ENCODE measurements at places on chromosomes 6 and 20.

DNA sequence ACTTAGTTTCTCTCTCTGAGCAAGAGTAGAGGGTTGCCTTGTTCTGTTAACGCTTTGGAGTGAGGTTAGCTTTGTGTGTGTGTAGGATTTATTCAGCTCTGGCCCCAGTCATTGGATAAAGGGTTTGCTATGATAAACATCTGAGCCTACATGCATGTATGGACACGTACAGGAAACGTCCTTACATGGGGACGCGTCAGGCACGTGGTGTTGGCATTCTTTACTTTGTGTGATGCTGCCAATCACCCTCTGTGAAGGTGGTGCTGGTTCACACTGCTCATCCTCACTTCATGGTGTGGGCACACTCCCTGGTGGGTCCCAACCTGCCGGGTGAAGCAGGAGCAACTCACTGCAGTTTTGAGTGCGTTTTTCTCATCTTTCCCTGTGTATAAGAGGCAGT lies 53.4 kb upstream of the CD93 start:
- peak; percentile 85 for DNase-seq

DNA sequence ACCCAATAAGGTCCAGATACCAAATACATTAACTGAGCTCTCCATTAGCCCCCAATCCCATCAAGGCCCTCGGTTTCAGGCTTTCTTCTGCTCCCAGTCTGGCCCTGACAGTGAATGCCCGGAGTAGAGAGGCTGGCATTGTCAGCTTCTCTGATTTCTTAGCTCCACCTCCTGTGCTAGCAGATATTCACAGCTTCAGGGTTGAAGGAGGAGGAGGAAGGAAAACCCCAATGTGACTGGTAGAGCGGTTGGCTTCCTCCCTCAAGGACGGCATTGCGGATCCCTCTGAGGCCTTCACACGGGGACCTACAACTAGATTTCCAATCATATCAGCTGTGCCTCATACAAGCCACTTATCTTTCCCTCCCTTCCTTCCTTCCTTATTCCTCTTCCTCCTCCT lies 164.1 kb upstream of the SYNDIG1 start:
- no peak for DNase-seq

DNA sequence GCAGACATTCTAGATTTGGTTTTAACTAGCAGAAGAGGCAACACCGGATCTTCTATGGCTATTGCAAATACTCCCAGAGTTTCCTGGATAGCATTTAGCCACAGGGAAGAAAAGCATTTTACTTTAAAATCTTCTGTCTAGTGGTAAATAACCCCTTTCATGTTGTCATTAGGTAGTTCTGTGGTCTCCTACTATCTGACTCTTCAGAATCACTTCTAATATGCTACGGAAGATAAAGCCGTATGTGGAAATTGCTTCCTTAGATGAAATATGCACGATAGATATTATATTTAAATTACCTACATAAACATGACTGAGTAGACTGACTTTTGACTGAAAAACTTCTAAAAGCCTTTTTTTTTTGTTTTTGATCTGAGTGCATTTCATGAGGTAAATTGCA lies 759 bp downstream of the CRISP3 start:
- DNase-seq: no peak

GRCh38 chr20:3887876-3888620 lies 1.1 kb upstream of the PANK2 start:
- DNase-seq: no peak

DNA sequence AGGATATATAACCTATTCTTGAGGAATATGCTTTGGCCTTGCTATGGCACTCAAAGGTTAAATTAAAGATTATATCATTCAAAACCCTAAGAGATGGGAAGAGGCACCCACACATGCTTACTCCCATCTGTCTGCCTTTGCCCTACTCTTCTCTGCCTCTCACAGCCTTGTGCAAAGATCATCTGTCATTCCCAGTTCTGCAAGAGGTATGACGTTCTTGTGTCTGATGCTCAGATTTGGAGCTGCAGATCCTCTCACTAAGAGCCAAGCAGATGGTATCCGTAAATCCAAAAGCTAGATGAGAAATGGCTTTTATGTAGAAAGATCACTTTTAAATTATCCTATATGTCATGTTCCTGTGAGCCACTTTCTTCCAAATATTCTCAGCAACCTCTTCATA lies 112.0 kb downstream of the GPR63 start:
- DNase-seq: no peak

- peak; percentile 15 for DNase-seq
Measured at GRCh38 chr6:28496099-28496779, 19.4 kb downstream of the GPX6 start.

- no peak for DNase-seq
Measured at GRCh38 chr6:162271922-162272321, 455.6 kb downstream of the PRKN start.

GRCh38 chr6:41671376-41671775 lies 33.1 kb downstream of the MDFI start:
- no peak for DNase-seq

DNA sequence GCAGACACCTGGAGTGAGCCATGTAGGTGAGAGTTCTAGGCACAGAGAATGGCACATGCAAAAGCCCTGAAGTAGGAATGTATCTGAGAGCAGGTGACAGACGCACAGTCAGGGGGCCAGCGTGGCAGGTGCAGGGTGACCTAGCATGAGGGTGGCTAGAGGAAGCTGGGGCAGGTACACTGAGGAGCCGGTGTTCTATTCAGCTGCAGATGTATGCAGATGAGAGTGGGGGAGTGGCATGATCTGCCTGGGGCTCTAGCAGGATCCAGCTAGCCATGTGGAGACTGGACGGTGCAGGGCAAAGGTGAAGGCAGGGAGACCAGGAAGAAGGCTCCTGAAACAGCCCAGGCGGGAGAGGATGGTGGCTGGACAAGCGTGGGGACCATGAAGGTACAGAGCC lies 10.7 kb downstream of the PEDS1 start:
- no peak for DNase-seq

- DNase-seq: no peak
Measured at GRCh38 chr20:59752704-59753460, 148.5 kb downstream of the PHACTR3 start.

DNA sequence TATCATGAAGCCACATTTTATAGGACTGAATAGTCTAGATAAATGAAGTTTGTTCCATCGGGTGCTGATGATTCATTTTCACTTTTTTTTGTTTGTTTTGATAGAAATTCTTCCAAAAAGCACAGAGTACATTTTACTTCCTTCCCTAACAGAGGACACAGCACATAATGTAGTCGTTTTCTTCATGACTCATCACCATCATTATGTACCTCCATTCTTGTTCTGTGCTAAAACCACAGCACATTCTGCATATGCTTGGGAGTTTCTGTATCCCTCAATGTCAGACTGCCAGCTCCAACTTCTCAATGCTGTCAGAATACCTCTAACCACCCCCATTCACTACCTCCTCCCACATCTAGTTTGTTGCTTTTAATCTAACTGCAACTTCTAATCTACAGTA lies 1004.9 kb upstream of the ADGRB3 start:
- DNase-seq: no peak

DNA sequence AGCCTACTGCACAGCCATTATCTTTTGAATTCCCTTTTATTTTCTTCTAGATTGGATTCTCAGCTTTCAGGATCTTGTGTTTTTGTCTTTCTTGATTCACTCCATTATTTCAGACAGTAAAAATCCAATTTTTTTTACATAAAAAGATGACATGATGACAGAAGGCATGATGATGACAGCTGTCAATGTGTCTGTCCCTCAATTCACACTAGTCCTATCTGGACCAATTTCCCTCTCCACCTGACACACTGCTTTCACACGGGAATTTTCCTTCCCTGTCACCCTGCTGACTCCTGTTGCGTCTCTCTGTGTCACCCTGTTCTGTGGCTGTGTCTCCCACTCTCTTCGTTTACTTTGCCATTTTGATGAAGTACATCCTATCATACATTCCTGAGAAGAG lies 73.6 kb downstream of the KHDC1L start:
- DNase-seq: no peak

DNA sequence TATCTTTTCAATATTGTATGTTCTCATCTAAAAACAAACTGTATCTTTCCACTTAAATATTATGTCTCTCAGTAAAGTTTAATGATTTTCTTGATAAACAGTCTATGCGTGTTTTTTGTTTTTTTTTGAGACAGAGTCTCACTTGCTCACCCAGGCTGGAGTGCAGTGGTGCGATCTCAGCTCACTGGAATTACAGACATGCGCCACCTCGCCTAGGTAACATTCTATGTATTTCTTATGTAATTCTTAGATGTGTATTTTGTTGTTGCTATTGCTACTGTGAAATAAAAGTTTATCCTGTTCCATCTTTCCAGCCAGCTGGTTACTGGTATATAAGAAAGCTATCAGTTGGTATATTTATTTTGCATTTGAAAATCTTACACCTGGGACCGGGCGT lies 29.4 kb downstream of the ABHD12 start:
- no peak for DNase-seq

DNA sequence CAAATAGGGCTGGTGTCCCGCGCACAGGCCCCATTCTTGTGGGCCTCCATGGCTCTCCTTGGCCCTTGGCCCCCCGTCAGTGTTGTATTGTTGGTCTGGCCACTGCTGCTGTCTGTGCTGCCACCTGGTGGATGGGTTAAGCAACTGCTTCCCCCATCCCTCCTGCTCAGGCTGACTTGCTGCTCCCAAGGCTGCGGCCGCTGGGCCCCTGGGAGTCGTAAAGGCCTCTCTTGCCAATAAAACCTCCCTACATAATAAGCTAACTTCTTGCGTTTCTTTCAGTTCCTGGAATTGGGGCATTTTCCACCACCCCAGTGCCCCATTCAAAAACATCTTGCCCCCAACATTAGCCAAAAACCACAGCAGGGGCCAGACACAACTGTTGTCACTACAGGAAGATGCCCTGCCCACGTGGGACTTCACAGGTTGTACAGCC lies 27.1 kb downstream of the CD83 start:
- DNase-seq: peak; percentile 74

GRCh38 chr6:10300071-10300470 lies 114.8 kb downstream of the TFAP2A start:
- no peak for DNase-seq

DNA sequence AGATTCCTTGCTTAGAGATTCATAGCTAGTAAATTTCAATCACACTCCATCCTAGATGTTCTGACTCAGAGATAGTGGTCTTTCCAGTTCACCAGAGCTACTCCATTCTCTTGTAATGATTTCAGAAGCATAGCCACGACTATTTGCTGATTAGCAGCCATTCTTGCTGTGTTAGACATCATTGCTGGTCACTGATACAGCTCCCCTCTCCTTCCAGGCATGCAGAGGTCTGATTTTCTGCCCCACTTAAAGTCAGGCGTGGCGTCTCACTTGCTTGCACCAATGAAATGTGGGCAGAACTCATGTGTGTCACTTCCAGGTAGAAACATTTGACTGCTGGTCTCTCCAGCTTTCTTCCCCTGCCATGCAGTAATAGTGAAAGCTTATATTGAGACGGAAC lies 168.9 kb upstream of the JARID2 start:
- DNase-seq: no peak
